ENCODE measurements at places on chromosomes 12 and 14.

DNA sequence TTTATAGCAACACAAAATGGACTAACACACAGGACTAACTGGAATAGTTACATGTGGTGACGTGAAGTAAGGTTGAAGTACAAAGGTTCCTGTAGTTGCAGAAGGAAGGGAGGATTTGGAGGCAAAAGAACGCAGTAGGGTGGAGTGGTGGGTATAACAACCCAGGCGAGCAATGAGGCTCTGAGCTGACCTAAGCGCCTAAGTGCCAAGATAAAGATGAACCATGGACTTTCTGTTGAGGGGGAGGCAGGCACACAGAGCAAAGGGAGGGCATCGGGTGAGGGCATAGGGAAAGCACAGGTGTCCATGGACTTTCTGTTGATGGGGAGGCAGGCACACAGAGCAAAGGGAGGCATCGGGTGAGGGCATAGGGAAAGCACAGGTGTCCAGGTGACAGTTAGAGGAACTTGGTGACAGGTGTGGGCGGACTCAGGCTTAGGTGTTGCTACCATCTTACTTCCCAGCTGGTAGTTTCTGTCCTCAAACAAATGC is 15.2 kb downstream of the SCNN1A start:
- DNase-seq, result no peak

- DNase-seq, result no peak
Observed at GRCh38 chr12:42749239-42749638, 159.7 kb upstream of the PRICKLE1 start.

DNA sequence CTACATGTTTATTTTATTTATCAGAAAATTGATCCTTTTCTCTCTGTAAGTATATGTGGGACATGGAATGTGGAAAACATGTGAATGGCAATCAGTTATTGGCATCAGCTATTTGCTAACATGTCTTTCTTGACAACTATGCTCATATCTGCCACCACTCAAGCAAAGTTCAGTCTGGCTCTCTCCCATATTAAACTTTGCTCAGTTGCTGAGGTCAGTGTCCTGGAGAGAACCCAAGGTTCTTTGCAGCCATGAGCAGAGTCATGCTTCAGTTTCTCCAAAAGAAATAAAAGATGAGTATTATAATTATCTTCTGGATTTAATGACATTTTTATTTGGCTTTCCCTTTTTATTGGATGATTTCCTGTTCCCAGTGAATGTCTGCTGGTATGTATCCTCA is 42.6 kb downstream of the A2M start:
- DNase-seq, result no peak

GRCh38 chr12:80087486-80088213 is 11.7 kb upstream of the OTOGL start:
- DNase-seq, result no peak

- no peak for DNase-seq
Observed at GRCh38 chr12:124679533-124680371, 112.3 kb upstream of the NCOR2 start.

GRCh38 chr12:102573237-102573636 is 92.9 kb upstream of the IGF1 start:
- DNase-seq, result no peak

- no peak for DNase-seq
Observed at GRCh38 chr14:28744126-28744525, 22.5 kb upstream of the FOXG1 start.

- DNase-seq, result no peak
Observed at GRCh38 chr14:48584031-48584430, 908.6 kb upstream of the MDGA2 start.

GRCh38 chr14:87705439-87705896 is 287.5 kb downstream of the GALC start:
- no peak for DNase-seq

- no peak for DNase-seq
Observed at GRCh38 chr14:33966276-33966675, 15.4 kb upstream of the EGLN3 start.

- no peak for DNase-seq
Observed at GRCh38 chr14:100823413-100824080, 2.4 kb upstream of the MEG3 start.

DNA sequence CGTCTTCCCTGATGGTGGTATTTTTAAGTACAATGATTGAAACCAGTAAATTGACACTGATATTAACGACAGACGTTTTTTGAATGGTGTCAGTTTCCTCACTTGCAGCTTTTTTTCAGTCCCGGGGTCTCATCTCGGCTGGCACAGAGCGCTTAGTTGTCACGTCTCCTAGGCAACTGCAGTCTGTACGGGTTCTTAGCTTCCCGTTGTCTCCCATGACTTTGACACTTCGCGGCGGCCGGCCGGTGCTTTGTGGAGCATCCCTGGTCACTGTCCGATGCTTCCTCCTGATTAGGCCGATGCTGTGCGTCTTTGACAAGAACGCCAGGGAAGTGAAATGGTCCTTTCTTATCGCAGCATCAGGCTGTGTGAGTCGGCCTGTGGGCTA is 67.4 kb downstream of the ADGRD1 start:
- no peak for DNase-seq

DNA sequence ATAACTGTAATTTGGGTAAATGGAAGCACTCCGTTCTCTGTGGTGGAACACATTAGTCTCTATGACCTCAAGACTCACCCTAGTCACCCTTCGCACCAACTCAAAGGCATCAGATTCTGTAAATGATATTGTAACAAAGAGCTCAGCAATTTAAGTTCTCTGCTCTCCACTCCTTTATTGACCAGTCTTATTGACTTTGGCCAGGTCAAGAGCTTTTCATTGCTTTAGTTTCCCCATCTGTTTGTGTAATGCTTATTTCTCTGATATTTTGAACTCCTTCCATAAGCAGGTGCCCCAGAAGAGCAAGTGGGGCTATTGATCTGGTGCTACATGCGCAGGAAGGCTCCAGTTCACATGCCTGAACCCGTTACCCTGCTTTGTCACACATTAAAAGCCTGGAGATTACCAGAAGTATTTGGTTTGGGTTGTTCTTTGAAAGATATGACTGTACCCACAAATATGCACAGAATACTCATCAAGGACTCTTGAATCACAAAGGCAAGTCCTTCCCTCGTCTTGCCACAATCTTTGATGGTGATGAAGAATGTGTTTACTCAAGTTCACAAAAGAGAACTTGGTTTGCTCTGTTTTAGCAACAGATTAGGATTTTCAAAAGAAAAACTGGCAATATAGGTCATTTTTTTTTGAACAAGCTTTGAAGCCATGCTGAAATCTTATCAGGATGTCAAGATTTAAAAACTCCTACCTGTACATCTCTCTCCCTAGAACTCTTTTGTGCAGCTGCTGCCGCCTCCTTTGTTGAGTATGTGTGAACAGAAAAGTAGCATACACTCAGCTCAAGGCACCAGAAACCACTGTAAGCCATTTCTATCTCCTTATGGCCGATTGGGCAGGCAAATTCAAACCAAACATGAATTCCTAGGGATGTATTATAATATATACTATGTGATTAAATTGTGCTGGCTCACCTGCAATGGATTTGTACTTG is 193.9 kb downstream of the BCAT1 start:
- no peak for DNase-seq

- DNase-seq, result no peak
Observed at GRCh38 chr12:95017482-95017881, 14.0 kb upstream of the NDUFA12 start.

- DNase-seq, result no peak
Observed at GRCh38 chr12:32693036-32693435, 13.9 kb downstream of the DNM1L start.

DNA sequence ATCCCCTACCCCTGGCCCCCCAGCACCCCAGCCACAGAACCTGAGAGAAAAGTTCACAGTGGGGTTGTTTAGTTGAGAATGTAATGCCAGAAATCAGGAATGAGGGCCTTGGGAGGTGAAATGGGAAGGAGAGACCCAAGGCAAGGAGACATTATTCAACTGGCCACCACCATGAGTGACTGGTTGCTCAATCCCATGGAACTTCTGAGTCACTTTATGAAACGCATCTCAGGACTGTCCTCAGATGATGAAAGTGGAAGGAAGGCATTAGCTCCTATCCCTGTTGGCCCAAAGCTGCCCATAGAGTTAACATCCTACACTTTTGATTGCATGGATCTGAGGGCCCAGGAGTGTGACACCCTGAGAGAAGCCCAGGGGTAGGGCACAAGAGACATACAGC is 25.4 kb upstream of the TCL1A start:
- no peak for DNase-seq

- no peak for DNase-seq
Observed at GRCh38 chr14:23285530-23286019, 357 bp downstream of the HOMEZ start.

DNA sequence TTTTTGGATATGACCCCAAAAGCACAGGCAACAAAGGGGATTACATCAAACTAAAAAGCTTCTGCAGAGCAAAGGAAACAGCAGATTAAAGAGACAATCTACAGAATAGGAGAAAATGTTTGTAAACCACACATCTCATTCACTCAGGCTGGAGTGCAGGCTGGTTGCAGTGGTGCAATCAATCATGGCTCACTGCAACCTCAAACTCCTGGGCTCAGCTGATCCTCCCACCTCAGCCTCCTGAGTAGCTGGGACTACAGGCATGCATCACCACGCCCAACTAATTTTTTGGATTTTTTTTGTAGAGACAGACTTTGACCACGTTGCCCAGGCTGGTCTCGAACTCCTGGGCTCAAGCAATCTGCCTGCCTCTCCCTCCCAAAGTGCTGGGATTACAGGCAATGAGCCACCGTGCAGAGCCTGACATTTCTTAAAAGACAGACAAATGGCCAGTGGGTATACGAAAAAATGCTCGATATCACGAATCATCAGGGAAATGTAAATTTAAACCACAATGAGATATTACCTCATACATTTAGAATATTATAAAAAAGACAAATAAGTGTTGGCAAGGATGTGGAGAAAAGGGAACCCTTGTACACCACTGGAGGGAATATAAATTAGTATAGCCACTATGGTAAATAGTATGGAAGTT is 9.8 kb downstream of the NCKAP5L start:
- no peak for DNase-seq

DNA sequence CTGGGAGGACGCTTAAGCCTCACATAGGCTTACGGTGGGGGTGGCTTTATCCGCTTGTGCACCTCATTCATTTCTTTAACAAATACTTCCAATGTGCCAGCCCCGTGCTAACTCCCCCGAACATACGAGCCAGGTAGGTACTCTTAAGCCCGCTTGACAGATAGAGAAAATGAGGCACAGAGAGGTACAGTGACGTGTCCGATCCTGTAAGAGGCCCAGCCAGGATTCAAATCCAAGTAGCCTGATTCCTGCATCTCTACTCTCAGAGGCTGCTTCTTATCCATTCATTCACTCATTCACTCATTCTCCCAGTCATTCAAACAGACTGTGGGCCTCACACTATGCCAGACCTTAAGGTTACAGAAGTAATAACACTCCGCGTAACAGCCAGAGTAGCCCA is 477 bp downstream of the OAS3 start:
- no peak for DNase-seq

- DNase-seq, result no peak
Observed at GRCh38 chr12:111732786-111733185, 33.9 kb upstream of the ALDH2 start.

- no peak for DNase-seq
Observed at GRCh38 chr12:98856897-98857540, 211.9 kb downstream of the APAF1 start.

- no peak for DNase-seq
Observed at GRCh38 chr12:102759466-102759865, 157.6 kb downstream of the PAH start.

- no peak for DNase-seq
Observed at GRCh38 chr12:46373301-46374296, 1.0 kb upstream of the SLC38A2 start.

DNA sequence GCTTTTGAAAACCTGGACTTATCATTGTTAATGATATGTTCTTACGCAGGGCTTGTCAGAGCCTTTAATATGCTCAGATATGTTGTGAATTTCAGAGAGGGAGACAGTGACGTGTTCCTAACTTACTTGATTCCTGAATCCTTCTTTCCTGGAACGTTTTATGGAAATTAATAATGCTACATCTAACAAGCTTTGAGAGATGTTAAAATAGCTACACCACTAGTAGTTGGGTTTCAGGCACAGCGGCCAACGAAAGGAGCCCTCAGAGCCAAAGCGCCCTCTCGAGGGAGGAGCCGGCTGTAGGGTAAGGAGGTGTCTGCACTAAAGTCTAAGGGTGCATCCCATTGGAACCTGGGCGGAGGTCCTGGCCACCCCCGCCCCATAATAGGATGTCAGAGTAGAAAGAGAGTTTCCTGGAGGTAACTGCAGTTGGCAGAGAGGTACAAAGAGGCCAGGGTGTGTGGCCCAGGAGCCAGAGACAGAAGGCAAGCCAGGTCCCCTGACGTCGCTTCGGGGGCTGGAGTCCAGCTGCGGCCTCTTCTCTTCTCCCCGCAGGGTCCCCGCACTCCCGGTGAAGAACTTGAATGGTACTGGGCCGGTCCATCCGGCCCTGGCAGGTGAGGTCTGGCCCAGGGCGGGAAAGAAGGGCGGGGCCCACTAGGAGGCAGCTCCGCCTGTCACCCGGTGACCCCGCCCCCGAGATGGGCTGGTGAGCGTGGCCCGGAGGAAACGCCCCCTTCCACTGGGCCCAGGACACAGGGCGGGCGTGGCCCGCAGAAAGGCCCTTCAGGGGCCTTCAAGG is 36.3 kb downstream of the DTX1 start:
- no peak for DNase-seq

DNA sequence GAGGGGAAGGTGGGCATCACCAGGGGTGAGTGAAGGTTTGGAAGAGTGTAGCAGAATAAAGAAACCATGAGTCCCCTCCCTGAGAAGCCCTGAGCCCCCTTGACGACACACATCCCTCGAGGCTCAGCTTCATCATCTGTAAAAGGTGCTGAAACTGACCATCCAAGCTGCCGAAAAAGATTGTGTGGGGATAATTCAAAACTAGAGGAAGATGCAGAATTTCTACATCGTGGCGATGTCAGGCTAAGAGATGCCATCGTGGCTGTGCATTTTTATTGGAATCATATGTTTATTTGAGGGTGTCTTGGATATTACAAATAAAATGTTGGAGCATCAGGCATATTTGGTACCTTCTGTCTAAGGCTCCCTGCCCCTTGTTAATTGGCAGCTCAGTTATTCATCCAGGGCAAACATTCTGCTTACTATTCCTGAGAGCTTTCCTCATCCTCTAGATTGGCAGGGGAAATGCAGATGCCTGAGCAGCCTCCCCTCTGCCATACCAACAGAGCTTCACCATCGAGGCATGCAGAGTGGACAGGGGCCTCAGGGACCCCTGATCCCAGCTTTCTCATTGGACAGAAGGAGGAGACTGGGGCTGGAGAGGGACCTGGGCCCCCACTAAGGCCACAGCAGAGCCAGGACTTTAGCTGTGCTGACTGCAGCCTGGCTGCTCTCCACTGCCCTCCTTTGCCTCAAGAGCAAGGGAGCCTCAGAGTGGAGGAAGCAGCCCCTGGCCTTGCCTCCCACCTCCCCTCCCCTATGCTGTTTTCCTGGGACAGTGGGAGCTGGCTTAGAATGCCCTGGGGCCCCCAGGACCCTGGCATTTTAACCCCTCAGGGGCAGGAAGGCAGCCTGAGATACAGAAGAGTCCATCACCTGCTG is 7.0 kb downstream of the SERPINA1 start:
- no peak for DNase-seq

- DNase-seq, result no peak
Observed at GRCh38 chr12:92003701-92004100, 141.9 kb downstream of the BTG1 start.

GRCh38 chr12:77916276-77916675 is 85.6 kb downstream of the NAV3 start:
- DNase-seq, result no peak
